ENCODE measurements at places on chromosomes 16 and 17. TPM values are rescaled to one million over a fixed set of nuclear protein-coding genes. Genes with fewer than 3 reads are reported as not detected.

DNA sequence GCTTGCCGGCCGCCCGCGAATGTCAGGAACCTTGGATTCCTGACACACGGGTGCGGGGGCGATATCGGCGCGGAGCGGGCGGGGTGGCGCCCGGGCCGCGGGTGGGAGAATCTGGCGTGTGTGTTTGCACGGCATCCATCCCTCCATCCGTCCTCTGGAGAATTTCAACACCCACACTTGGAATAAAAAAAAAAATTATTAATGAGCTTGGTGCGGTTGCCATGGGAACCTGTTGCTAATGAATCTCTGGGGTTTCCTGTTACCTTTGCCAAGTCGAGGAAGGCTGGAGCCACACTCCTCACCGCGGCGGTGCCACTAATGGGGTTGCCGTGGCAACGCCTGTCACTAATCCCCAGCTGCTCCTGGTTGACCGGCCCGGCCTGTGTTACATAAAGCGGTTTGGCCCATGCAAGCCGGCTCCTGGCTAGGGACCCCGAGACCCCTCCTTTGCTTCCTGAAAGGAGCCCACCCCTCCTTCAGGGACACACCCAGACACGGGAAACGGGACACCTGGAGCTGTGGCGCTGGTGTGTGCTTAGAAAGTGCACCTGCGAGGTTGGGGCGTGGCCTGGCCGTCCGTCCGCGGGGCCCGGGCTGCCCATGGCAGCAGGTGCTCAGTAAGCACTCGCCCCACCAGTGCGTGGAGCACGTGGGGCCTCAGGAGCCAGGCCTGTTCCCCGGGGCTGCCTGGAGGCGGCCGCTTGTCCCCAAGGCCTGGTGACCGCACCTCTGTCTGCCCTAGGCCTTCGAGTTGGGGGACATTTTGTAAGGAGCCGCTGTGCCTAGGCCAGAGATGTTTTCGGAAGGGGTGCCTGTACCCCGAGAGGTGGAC lies 14.6 kb downstream of the CACNA1H start:
- no peak for DNase-seq

- DNase-seq: no peak
These were observed 6.4 kb upstream of the TMC5 start for GRCh38 chr16:19411298-19411697.

DNA sequence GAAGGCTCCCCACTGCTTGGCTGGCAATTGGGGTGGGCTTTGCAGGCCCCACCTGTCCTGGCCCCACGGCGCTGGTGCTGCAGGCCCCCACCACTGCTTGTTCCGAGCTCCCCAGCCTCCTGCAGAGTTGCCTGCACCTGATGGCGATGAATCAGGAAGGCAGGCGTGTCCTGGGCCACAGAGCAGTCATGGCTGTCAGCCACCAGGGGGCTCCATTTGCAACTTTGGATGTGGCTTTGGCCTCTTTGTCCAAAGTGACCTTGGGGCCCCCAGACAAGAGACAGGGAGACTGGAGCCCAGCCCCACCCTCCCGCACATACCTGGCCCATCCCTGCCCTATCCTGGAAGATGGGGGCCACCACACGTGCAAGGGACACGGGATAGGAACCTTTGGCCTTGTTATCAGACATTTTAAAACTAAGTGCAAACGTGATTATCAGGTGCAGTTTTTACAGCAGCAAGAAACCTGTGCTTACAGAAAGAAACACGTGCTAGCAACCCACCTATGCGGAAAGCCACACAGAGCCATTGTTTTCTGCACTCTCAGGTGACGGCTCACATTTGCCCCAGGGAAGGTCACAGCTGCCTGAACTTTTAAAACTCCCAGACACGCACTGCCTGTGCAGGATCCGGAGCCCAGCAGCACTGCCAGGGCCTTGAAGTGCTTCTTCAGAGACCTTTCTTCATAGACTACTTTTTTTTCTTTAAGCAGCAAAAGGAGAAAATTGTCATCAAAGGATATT lies at the start of gene DNASE1:
Gene DNASE1 (plus strand): TSS at position 443 of the 743 bp plus-strand sequence. CDS start 683 bp downstream, outside the sequence.
- DNase-seq: peak; percentile 62

DNA sequence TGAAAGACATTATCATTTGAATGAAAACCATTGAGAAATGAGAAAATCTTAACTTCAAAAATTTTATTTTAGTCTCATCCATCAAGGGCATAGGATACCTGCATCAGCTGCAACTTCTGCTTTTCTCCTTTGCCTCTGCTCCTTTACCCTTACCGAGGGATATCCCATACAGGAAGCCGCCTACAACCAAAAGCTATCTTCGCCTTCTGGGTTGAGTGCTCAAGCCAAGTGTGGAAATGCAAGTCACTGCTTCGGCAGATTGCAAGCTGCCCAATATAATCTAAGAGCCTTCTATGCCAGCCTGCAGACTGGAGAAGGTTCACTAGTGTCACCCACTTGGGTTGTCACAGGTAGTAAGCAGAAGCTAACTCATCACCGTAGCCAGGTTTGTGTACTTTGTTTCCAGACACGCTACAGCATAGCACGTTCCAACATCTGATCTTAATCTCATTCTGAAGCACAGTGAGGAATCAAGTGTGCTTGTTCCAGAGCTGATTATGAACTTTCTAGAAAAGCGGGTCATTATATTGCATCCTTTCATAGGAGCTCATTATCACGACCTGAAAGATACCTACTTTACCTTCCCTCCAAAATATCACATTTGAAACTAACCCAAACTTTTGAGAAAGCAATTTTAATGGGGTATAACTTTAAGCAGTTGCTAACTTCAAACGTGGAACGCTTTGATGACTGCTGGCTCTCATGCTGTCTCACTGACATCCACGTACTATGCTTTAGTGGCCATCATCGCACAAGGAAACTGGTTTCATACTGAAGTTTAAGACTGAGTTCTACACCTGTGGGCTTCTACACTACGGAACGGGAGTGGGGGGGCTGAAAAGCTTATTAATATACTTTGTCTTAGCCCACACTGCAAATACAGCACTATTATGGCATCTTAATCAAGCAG lies 8.0 kb upstream of the UNK start:
- peak; percentile 42 for DNase-seq

DNA sequence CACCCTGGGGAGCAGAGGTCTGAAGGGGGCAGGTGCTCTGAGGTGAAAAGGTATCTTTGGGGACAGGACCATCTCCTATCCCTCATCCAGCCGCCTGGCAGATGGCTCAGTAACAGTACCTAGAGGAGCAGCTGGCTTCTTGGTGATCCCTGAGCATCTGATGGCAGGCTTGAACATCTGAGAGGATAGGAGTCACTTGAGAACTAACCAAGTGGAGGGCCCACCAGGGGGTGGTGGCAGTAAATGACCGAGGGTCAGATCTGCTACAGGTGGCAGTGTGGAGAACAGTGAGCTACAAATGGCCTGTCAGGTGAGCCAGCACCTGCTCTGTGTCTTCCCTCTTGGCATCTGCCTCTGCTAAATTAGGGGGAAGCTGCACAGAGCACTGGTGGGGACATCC lies 13.8 kb downstream of the HROB start:
- DNase-seq: no peak

DNA sequence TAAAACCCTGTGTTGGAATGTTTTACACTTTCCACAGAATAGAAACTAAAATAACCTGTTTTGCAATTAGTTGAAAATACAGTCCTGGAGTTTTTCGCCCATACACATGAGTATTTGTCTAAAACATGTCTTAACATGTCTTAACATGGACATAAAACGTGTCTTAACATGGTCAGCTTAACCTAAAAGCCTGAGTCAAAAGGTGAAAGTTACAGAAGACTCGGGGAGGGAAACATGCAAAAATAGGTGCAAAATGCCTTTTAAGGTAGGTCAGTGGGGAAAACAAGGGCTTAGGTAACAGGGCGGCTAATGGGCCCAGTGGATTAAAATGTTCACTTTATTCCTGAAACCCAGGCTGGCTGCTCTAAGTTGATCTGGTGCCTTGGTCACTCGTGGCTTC lies 56.1 kb upstream of the RBL2 start:
- no peak for DNase-seq

- peak; percentile 4 for DNase-seq
These were observed 63.3 kb upstream of the IRX5 start for GRCh38 chr16:54867302-54867832.

GRCh38 chr17:76179496-76180467 lies 38.7 kb upstream of the FOXJ1 start:
- peak; percentile 55 for DNase-seq

GRCh38 chr16:3182608-3183444 lies 5.2 kb upstream of the OR1F1 start:
- peak; percentile 58 for DNase-seq

DNA sequence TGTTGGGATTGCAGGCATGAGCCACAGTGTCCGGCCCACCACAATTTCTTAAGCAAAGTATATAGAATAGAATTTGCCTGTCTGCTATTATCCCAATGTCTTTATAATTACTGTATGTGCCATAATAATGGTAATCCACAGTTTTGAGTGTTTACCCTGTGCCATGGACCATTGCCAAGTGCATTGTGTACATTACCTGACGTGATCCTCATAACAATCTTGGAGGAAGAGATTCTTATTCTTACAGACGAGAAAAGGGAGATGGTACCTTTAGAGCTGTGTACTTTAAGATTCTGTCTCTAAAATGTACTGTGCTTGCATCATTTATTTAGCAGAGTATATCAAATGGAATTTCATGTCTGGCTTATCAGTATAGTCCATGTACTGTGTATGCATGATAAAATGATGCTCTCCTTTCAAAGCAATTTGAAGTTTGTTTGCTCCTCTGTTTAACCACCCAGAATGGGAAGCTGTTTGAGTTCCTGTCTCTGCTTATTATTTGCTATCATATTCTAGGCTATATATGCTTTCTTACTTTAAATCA lies 13.8 kb upstream of the CDR2 start:
- DNase-seq: no peak

DNA sequence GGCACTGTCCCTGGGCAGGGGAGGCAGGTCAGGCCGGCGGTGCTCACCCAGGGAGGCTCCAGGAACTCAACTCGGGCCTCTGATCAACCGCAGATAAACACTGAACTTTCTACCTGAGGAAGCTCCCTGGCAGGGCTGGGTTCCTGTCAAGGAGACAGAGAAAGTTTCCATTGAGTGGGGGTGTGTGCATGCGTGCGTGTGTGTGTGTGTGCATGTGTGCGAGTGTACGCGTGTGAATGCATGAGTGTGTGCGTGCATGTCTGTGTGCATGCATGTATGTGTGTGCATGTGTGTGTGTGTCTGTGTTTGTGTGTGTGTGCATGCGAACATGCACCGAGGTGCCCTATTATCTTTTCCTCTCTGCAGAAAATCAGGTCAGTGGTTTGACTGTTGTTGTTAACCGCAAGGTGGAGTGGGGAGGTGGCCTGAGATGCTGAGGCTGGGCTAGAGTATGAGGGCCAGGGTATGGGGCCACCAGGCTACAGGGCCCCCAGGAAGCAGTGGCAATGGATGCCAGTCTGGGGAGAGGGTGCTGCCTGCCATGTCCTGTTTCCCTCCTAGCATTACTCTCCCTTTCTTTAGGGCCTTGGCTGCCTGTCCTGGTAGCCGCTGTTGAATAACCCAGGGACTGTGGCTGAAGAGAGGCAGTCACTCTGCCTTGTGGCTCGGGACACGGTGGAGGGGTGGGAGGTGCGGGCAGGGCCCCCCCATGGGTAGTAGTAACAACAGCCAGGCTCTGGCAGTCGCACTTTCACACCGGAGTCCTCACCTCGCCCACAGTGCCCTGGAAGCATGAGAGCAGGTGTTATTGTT lies 24.0 kb downstream of the CCR7 start:
- DNase-seq: peak; percentile 74

- DNase-seq: no peak
These were observed 143.7 kb upstream of the GNAO1 start for GRCh38 chr16:56047307-56048234.

- DNase-seq: no peak
These were observed 15.5 kb upstream of the MARVELD3 start for GRCh38 chr16:71610447-71610846.

GRCh38 chr16:58493756-58494431 lies 6.0 kb upstream of the NDRG4 start:
- DNase-seq: no peak

Gene LLGL2
- 17.4 TPM for total RNA-seq

DNA sequence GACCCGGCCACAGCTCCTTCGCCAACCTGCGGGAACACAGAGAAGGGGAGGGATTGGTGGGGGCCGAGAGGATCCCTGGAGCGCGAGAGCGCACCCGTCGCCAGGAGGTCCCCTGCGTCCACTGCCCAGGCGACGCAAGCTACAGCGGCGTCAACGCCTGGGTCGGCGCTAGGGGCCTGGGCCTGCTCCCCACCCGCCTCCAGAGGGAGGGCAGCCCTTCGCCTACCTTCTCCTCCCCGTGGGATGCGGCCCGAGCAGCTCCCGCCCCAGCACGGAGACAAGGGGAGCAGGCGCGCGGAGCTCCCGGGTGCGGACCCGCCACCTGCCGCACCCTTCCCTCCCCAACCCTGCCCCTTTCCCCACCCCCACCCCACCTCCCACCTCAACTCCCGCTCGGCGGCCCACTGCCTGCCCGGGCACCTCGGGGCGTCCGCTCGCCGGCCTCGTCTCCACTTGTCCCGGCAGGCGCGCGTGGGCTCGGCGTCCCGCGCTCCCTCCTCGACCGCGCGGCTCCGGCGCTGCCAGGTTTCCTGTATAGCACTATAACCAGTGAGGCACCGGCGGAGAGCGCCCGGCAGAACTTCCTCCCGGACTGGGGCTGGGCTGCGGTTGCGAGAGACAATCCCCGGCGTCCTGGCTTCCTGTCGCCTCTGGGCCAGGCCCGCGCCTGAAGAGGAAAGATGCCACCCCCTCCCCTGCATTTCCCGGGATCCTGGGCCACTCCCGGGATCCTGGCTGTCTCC lies 119.1 kb upstream of the SMURF2 start:
- peak; percentile 60 for DNase-seq

- no peak for DNase-seq
These were observed 356.1 kb downstream of the CPPED1 start for GRCh38 chr16:12447556-12447955.

GRCh38 chr17:12789481-12790248 lies at the start of gene ARHGAP44:
Gene ARHGAP44, plus strand, starts transcription at chr17:12789498. Its CDS starts 341 bp downstream, at chr17:12789839.
- peak; percentile 3 for DNase-seq

- DNase-seq: no peak
These were observed 1.4 kb downstream of the SLC4A1 start for GRCh38 chr17:44266402-44267164.

- no peak for DNase-seq
These were observed 13.3 kb downstream of the MPRIP start for GRCh38 chr17:17055286-17056155.

Gene CSH1
- total RNA-seq: not detected

Measured in activated T-cell treated with anti-CD3 and anti-CD28 coated beads, Interleukin-2, amount 50 U/mL, for 72 hours (primary cell).